ENCODE measurements at places on chromosomes 5 and 9.

GRCh38 chr9:38359689-38360385, 32.7 kb upstream of the ALDH1B1 start:
- no peak for DNase-seq

DNA sequence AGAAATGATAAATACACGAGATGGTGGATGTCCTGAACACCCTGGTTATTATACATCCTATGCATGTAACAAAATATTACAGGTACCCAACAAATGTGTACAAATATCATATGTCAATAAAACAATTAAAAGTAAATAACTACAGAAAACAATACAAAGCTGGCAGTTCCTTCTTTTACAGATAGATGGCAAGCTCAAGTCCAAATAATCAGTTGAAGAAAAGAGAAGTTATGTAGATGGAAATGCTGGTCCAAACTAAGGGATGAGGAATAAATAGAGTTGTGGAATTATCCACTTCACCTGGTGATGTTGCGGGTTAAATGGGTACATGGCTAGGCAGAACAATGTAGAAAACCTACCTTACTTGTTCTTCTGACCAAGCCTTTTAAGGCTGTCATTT, 79.4 kb downstream of the PALM2AKAP2 start:
- DNase-seq, result no peak

- DNase-seq, result no peak
These were observed 1.9 kb downstream of the FRMD3 start for GRCh38 chr9:83536332-83536731.

- DNase-seq, result no peak
These were observed 157.3 kb downstream of the ADAMTS12 start for GRCh38 chr5:33734537-33734936.

DNA sequence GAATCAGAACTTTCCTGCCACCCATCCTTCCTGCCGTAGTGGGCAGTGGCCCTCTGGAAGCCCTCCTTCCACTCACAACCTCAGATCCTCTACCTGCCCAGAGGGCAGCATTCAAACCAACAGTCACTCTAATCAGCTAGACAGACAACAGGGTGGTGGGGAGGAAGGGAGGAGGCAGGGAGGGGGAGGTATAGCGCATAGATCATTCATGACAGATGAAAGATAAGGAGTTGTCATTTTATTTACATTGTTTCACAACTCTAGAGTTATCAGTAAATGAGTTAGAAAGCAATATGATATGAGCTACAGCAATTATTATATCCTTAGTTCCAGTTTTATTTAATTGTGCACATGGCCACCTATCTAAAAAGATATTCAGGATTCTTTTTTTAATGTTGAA, 852 bp downstream of the IL9 start:
- no peak for DNase-seq

GRCh38 chr9:91425271-91425670, 1.6 kb upstream of the NFIL3 start:
- no peak for DNase-seq

DNA sequence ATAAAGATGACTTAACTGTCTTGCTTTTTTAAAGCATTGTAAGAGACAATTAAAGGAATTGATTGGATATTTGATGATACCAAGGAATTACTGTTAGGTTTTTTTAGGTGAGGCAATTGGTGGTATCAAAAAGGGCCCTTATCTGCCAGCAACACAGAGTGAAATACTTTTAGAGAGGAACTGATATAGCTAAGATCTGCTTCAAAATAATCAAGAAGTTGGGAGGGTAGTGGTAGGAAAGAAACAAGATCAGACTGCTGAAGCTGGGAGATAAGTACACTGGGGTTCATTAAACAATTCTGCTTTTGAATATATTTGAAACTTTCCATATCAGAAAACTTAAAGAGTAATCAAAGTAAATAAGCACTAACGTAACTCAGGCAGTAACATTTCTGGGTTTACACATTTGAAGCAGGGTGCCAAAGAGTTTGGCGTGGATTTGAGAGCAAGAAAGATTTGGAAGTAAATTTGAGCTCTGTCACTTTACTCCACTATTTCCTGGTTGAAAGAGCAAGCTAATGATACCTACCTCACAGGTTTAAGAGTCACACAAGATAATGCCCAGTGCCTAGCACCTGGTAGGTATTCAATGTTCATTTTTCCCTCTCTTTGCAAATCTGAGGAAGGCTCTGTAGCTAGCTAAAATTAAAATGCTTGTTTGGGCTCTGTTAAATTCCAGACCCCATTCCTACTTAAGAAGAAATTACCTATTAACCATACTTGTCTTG, 6.9 kb downstream of the ERMP1 start:
- no peak for DNase-seq

DNA sequence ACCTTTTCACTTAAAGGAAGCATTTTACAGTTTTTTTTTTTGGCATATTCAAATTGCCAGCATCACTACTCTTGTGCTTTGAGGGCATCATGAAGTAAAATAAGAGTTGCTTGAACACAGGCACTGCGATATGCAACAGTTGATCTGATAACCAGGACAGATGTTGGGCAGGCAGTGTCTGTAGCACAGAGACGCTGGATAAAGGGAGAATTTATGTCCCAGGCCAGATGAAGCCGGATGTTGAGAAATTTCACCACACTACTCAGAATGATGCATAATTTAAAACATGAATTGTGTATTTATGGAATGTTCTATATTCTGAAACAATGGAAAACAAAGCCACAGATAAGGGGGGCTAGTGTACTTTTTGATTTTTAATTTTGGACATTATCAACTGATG, 71.4 kb downstream of the SLC12A2 start:
- no peak for DNase-seq

DNA sequence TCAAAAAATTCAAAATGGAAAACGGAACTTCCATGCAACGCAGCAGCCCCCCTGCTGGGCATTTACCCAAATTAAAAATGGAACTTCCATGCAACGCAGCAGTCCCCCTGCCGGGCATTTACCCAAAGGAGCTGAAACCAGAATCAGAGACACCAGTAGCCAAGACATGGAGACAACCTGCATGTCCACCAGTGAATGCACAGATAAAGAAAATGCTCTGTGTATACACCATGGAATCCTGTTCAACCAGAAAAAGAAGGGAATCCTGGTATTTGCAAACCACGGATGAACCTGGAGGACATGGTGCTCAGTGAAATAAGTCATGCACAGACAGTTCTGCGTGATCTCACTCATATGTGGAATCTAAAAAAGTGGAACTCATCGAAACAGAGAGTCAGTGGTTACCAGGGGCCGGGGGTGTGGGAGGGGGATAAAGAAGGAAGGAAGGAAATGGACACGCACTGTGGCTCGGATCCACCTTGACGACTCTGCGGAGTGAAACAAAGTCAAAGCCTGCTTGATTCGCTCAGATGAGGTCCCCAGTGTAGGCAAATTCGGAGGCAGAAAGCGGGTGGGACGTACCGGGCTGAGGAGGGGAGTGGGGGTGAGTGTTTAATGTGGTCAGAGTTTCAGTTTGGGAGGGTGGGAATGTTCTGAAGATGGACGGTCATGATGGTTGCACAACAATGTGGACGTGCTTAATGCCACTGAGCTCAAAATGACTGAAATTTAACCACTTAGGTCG, 40.2 kb upstream of the EXOC3 start:
- DNase-seq, result no peak

GRCh38 chr5:81878333-81878732, 93.5 kb upstream of the ATG10 start:
- no peak for DNase-seq

DNA sequence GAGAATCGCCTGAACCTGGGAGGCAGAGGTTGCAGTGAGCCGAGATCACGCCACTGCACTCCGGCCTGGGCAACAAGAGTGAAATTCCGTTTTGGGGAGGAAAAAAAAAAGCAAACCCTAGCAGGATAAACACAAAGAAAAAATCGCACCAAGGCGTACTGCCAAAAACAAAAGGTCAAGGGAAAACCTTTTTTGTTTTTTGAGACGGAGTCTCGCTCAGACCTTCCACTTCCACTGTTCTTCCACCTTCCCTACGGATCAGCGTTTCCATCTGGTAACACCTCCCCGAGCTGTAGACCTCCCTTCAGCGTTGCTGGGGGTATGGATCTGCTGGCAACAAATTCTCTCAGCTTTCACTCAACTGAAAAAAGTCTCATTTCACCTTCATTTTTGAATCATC, 20.1 kb upstream of the FCN2 start:
- DNase-seq, result no peak

GRCh38 chr9:120214332-120214731, 365.6 kb downstream of the CDK5RAP2 start:
- DNase-seq, result no peak

- DNase-seq, result no peak
These were observed 7.7 kb upstream of the CEP72 start for GRCh38 chr5:604391-604831.

- DNase-seq, result no peak
These were observed 324.9 kb downstream of the ZNF608 start for GRCh38 chr5:124421584-124421983.

- no peak for DNase-seq
These were observed 52.9 kb upstream of the VLDLR start for GRCh38 chr9:2568689-2569088.

- DNase-seq, result no peak
These were observed 27.8 kb downstream of the GARNL3 start for GRCh38 chr9:127292415-127292814.

DNA sequence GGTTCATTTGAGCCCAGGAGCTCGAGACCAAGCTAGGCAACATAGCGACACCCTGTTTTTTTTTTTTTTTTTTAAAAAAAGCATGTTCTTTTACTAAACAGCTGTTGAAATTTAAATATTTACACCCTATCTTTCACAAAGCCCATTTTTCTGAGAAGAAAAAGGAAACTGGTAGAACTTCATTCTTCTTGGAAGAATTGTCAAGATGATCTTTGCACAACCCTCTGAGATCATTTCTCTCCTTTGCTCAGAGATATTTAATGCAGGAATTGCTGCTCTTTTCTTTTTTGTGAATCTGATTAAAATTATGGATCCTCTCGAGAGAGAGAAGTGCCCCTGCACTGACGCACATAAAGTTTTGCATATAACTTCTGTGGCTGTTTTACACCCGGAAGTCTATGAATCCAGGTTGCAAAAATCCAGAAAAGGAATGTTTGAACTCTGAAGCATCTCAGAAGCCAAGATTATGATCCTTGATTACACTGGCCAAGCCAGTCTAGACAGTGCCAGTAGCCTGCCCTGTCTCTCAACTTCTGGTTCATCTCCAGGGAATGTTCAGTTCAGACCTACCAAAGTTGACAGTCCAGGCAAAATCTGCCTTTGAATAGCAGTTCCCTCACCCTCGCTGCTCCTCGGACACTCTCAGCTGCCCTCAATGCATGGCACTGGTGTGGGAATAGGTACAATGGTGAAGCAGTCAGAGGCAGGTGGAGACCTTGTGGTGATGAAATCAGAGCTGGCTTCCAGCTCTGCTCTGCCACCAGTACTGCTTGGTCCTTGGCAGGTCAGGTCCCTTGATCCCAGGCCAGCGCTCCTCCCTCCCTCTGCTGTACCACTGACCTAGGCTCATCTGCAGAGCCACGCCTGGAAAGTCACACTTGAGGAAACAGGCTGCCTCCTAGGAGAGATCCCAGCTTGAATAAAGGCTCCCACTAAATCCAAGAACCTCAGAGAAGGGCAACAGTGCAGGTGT, 13.3 kb upstream of the SLC31A2 start:
- no peak for DNase-seq

DNA sequence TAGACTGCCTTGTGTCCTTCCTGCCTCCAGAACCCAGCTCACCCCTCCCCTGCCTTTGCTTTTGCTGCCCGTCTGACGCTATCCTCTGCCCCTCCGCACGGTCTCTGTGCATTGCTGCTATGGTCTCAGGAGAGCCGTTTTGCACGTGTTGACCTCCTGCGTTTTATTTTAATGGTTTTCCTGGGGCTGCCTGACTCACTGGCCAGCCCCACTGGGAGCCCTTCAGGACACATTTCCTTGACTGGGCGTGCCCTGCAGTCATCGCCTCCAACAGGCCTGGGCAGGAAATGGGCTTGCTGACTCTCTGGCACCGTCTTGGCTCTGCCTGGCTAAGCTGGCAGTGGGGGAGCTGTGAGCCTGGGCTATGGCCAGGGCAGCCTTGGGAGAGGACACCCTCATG, 17.9 kb upstream of the ASS1 start:
- no peak for DNase-seq

DNA sequence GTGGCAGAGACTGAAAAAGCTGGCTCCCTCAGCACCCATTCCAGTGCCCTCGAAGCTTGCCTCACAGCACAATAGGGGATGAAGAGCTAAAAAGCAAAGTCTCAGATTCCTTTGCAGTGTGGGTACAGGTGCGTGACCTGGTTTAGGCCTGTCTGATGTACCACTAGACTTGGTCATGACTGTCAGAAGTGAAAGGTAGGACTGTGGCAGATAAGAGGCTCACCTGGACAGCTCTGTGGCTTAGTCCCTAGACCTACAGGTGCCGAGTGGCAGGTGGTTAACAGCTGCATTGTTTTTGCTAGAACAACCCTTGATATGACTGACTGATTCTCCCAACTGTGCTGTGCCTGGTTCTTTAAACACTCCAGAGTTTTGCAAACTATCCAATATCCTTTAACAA, 14.7 kb upstream of the SFXN1 start:
- DNase-seq, result no peak

- no peak for DNase-seq
These were observed 57.3 kb downstream of the ARSB start for GRCh38 chr5:78927657-78928282.
